SIG-M5 (cell line): ENCODE measurements at places on chromosomes 4 and X.

GRCh38 chr4:18071894-18072293 is 50.3 kb upstream of the LCORL start:
- DNase-seq, result no peak

DNA sequence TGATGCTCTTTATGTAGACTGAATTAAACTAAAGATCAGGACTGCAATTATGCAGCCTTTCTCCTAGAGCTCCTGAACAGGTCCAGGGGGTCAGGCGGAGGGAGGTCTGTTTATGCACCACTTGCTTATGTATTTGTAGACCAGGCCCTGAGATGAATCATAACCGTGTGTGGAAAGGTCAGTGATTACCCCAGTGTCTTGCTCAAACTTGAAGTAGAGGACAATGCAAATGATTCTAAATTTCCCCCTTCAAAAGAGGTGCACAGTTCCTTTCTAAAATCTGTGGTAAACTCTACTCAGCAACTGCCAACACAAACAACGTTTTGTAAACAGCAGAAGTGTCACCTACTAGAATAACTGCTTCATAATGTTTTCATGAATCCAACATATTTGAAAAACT is 13.0 kb upstream of the TBC1D9 start:
- DNase-seq, result no peak

- DNase-seq, result no peak
These were observed 19.3 kb upstream of the GUCY2F start for GRCh38 chrX:109501176-109501575.

DNA sequence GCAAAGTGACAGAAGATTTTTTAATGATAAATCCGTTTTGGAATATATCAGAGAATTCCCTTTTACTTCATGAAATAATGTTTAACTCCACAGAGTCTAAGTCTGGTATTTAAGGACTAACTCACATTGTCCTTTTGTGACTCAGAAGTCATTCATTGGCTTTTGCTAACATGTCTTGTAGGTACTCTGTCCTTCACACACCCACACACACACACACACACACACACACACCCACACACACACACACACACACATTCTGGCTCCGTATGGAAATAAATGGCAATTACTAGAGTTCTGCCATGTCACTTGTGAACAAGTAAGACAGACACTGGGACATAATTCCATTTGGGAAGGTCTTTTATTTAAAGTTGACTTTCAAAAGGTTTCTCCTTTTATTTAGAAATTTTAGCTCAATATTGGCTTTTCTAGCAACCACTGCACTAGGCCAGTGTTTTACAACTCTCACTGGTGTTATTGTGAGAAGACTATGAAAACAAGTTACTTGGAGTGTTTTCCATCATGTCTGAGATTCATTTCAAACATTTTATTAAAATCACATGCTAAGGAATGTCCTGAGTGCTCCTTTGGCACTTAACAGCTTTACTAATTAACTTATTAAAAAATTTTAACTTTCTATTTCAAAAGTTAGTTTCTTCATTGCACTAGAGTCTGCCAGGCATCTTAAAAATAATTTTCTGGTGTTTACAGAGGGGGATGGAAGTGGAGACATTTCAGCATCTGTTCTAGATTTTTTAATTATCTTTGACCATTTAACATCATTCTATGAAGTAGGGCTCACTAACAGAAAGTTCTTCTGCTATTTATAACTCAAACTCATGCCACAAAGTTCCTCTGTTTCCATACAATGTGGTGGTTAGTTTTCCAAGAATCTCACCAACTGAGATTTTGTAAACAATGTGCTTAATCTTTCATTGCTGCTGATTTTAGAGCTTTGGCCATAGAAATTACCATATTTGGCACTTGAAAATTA is 240.3 kb upstream of the GPC4 start:
- no peak for DNase-seq

DNA sequence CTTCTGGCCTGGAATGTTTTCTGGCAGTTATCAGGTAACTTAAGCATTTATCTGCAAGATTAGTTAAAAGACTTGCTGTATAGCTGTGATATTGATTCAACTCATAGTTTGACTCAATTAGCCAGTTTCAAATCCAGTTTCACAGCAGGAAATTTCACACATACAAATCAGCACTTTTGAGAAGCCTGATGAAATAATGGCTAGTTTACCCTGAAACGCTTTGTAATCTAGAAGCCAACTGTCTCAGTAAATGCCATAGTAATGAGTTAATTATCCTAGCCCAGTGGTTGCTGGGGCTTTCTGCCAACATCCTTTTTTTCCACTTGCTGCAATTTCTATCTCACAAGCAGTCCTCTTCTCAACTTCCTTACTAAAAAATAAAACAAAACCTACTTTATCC is 53.1 kb downstream of the ARHGEF38 start:
- DNase-seq, result no peak

GRCh38 chr4:79141530-79141929 is 184.3 kb downstream of the NAA11 start:
- DNase-seq, result no peak

- DNase-seq, result no peak
These were observed 50.2 kb downstream of the ZNF827 start for GRCh38 chr4:145888393-145888792.

GRCh38 chr4:33543941-33544450 is 2700.3 kb downstream of the ARAP2 start:
- DNase-seq, result no peak

DNA sequence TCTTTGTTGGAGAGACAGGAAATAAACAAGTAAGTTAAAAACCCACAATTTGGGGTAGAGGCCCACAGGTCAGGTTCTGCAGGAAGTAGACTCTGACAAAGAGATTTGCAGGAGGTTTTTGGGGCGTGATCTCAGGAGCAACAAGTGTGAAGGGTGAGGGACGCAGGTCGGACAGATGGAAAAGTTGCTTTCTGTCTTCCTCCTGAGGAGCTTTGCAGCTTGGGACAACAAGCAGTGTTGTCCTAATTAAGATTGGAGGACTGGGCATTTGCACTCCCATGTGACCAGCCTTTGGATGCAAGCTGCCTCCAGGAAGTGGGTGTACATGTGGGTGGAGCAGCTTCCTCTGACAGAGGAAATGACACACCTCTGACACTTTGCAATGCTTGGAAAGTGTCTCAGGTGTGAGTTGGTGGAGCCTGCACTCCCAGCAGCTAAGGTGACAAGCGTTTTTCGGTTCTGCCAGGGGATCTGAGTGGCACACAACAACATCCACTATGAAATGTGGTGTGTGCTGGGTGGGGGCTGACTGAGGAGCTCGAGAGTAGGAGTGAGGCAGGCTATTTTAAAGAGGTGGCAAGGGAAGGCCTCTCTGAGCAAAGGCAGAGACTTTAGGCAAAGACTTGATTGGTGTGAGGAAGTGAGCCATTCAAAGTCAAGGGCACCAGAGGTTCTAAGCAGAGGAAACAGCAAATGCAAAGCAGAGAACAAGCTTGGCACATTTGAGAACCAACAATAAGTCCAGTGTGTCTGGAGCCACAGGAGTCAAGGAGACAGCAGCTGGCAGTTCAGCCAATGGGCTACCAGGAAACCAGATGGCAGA is 339.8 kb upstream of the GATB start:
- no peak for DNase-seq

DNA sequence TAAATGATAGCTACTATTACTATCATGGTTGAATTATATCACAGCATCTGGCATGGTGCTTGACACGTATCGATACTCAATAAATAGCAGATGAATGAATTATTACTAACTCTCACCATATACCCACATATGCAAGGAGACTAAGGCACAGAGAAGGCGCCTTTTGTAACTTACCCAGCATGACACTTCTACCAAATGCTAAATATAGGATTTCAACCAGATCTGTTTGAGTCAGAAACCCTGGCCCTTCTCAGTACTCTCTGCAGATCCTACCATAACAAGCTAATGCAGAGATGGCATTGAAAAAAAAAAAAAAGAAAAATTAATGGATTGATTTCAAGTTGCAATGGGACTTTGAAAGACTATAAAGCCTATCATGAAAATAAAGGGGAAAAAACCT is 219.5 kb downstream of the DHX15 start:
- DNase-seq, result no peak

DNA sequence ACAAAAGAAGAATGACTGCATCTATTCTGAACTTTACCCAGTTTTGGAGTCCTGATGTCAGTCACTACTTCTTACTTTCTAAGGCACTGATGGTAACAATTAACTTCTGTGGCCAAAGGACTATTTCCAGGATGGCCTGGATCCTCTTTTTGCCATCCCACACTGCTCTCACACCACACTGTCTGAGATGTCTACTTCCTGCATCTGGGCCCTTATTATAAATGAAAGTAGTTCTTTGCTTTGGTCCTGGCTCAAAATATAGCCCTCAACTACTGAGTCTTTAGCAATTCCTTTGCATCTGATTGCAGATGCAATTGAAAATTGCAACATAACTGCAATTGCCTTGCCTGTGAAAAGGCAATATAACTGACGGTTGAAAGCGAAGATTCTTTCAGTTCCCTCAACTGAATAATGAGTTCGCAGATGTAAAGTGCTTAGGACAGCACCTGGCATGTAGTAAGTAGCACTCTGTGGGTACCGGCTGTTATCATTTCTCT is 44.2 kb downstream of the COQ2 start:
- DNase-seq, result peak; percentile 98

DNA sequence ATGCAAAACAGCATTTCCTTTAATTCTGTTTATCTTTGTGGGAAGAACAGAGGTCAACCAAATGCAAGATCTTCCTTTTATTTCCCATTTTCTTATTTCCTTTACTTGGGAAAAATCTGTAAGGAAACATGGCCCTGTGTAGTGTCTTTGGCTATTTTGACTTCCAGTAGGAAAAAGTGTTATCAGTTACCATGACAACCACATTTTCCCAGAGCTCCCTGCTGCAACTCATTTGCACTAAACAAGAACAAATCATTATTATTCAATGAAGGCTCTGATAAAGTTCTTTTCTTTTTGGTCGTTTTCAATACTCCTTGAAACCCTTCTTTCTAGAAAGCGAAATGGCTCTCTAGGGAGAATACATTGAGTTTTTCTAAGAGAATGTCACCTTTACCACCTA is 117.2 kb upstream of the DDX53 start:
- DNase-seq, result no peak

DNA sequence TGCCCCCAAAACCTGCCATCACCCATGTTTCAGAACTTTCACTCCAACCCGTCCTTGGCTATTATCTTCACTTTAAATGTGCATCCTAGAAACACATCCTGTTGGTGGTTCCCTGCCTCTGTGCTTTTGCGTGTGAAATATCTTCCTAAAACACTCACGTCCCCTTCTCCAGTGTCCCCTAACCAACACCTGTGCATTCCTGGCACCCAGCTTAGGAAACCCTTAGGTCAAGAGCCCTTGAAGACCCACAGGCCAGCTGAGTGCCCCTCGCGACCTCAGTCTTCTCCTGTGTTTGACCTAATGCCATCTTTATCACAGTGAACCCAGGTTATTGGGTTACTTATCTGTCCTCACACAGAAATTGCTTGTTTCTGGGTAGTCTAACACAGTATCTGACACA is 117.6 kb downstream of the STK32B start:
- no peak for DNase-seq

- no peak for DNase-seq
These were observed 595.3 kb downstream of the BCOR start for GRCh38 chrX:39502486-39502885.

DNA sequence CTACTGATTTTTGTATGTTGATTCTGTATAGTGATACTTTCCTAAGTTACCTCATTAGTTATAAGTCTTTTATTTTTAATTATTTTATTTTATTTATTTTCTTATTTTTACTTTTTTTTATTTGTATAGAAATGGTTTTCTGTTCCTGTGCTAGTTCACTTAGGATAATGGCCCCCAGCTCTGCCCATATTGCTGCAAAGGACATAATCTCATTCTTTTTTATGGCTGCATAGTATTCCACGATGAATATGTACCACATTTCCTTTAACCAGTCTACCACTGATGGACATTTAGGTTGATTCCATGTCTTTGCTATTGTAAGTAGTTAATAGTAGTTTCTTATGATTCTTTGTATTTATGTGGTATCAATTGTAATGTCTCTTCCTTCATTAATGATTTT is 31.5 kb upstream of the GK2 start:
- no peak for DNase-seq

DNA sequence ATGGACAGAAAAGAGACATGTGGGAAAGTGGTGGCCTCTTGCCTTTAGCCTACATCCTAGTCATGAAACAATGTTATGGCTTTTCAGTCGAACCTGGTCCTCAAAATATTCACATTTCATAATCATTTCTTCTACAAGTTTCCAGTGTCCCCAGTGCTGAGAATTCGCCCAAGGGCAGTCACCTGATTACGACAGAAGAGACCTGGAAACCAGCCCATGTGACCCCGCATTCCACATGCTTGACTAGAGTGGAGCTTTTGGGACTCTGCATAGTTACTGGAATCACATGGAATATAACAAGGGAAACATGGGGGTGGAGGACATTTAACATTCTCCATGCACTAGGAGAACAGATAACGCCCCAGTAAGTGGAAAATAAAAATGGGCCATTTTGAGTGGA is 100.1 kb downstream of the PPARGC1A start:
- no peak for DNase-seq

DNA sequence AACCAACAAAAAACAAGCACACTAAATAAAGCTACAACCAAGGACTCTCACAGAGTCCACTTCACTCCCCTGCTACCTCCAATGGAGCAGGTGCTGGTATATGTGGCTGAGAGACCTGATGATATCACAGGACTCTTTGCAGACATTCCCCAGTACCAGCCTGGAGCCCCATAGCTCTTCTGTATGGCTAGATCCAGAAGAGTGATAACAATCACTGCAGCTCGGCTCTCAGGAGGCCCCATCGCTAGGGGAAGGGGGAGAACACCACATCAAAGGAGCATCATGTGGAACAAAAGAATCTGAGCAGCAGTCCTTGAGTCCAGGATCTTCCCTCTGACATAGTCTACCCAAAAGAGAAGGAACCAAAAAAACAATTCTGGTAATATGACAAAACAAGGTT is 237.1 kb upstream of the TLL1 start:
- no peak for DNase-seq

DNA sequence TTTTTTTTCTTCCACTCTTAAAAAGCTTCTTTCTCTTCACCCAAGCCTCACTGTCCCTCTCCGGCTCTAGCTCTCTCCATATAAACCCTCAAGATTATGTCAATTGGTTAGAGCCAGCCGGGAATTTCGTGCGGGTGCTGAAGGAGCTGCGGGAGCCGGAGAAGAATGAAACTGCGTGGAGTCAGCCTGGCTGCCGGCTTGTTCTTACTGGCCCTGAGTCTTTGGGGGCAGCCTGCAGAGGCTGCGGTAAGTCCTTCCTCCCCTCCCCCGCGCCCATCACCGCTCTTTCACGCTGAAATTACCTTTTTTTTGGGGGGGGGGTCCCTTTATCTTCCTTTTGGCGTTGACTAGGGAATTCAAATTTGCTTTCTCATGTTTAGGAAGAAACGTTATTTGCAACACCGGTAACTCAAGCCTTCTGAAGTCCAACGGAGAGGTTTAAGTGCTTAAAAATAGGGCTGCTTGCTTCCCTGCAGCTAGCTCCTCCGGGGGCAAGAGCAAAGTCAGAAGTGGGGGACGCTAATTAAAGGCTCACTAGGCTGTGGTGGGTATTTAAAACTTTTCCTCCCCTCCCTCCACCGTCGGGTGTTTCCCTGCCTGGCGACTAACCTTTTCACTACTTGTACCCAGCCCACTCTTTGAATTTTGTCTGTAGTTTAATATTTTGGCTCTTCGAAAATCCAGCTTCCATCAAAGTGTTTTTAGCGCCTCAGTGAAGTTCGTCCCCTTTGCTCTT is 491 bp downstream of the COL4A5 start:
- no peak for DNase-seq
